ENCODE measurements at places on chromosomes 11 and 22.
A peak's percentile ranks its signal among the peaks of the same experiment; 100 is the strongest.

GRCh38 chr11:2451916-2452315, 7.1 kb downstream of the KCNQ1 start:
- DNase-seq: no peak

DNA sequence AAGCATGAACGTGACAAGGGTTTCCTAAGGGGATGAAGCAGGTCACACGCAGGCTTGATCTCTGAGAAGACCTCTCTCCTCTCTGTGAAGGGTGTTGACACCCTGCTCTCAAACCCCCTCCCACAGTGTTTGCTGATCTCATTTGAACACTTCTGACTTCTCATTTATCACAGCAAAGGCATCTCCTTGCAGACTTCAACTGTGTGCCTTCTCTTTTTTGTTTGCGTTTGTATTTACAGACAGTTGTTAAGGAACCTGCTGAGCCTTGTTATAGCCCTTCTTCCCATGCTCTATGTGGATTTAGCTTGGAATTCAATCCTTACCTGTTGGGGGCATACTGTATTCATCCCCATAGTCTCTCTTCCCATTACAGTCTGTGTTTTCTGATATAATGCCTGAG, 206.5 kb downstream of the NELL1 start:
- no peak for DNase-seq

DNA sequence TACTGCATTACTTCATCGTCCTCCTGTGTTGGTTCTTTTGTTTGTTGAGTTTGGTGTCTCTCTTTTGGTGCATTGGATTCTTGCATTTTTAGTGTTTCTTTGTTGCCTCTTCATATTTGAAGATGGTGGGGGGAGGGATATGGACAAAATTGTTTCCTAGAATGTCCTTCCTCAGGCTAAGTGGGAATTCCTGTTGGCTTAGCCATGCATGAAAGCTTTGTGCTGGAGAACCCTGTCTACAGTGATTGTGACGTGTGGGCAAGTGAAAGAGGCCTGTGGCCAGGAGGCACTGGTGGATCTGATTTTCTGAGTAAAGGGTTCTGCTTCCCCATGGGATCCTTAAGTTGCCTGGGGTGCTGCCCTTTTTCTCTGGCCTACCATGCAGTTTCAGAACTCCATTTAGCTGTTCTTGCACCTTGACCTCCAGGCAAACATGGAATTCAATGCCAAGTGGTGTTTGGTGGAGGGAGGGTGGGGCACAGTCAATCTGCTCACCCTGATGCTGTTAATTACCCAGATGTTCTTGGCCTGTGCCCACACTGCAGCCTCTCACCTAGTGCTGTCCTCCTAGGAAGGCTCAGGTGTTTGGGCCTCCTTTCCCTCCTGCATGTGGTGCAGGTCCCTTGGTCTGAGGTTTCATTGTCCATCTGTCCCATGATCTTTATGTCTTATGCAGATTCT, 46.3 kb upstream of the SLC22A12 start:
- DNase-seq: no peak

GRCh38 chr22:41367039-41367679, 14.6 kb upstream of the TEF start:
- peak; percentile 83 for DNase-seq

DNA sequence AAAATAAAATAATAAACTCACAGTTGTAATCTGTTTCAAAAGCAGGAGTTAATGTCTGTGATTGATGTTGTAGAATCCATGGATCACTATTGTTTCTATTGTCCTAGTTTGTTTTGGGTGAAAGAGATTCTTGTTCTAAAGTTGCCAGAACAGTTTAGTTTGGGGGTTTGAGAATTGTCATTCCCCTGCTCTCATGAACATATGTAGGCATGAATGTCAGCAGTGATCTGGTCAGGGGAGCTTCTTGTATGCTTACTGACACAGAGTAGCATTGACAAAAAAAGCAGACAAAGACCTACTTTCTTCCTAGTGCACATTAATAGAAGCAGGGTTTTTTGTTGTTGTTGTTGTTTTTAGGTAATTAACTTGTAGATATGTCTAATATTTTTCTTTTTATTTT, 38.6 kb downstream of the ARHGAP1 start:
- no peak for DNase-seq

DNA sequence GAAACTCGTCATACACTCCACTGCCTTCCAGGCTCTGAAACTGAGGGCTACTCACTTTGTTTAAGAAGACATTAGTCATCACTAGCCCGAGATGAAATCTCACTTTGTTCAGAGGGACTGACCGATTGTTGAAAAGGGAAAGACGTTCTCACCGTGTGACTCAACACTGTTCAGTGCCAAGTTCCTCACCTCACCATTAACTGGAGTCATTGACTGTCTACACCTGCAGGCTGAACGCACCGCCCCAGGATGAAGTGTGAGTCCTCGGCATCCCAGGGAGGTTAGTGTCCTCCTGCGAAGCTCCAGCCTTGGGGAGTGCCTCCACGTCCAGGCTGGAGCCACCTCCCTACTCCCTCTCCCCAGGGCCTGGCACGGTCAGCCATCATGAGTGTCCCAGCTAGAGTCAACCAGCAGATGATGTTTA, 30.4 kb downstream of the FADD start:
- DNase-seq: no peak

DNA sequence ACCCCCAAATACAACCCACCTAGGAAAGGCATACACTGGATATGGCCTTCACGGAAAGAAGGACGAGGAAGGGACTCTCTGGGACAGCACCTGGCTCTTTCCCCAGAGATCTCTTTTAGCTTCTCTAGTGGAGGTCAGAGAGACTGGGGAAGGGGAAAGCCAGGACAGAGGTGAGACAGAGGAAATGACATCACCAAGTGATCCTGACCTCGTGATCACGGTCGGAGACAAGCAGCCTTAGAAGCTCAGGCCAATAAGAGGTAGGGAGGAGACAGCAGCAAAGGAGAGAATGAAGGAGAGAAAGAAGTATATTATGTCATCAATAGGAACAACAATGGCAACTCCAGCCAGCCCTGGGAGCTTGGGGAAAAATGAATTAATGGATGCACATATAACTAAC, 15.4 kb upstream of the TMPRSS13 start:
- DNase-seq: no peak

GRCh38 chr22:25553131-25553530, 11.3 kb upstream of the GRK3 start:
- DNase-seq: no peak

- no peak for DNase-seq
These were observed 60.3 kb downstream of the IRAG1 start for GRCh38 chr11:10633261-10633660.

DNA sequence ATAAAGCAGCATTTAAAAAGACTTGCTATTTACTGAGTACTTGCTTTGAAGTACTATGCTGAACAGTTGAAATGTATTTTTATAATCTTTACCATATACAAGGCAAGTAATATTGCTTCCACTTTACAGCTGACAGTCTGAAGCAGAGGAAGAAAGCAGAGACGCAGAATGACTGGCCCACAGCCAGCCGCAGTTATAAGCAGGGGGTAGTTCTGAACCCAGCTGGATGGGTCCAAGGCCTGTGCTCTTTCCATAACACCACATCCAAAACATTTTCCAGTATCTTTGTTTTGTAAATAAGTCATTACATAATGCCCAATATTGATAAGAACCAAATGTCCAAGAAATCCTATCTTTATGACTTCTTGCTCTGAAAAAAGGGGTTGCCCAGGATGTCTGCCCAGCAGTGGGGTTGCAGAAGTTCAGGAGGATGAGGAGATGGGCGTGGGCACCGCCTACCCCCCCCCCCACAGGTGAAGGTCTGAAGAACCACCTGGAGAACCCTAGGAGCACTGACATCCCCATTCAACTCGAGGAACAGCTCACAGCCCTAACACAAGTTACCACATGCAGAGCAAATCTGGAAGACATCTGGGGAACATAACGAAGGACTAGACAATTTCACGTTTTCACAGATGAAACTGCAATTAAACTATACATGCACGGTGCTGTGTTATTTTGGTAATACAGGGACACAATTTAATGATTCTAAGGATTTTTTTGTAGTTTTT, 24.2 kb upstream of the YPEL1 start:
- DNase-seq: no peak

- no peak for DNase-seq
These were observed 39.6 kb downstream of the TSPAN18 start for GRCh38 chr11:44766112-44766971.

DNA sequence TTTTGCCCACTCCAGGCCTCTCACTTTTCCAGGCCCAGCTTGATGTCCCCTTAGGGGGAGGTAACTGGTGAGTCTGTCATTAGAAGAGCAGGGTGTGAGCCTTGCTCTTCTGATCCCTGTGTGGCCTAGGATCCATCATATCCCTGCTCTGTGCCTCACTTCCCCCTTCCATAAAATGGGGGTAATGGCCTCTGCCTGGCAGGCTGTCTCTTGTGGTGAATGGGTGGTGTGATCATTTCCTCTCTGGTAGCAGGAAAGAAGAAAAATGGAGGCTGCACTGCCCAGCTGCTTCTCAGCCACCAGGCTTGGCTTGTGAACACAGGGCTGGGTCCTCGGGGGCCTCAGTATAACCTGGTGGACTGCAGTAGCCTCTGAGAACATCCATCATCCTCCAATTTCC, 5.6 kb downstream of the ARHGEF17 start:
- no peak for DNase-seq

DNA sequence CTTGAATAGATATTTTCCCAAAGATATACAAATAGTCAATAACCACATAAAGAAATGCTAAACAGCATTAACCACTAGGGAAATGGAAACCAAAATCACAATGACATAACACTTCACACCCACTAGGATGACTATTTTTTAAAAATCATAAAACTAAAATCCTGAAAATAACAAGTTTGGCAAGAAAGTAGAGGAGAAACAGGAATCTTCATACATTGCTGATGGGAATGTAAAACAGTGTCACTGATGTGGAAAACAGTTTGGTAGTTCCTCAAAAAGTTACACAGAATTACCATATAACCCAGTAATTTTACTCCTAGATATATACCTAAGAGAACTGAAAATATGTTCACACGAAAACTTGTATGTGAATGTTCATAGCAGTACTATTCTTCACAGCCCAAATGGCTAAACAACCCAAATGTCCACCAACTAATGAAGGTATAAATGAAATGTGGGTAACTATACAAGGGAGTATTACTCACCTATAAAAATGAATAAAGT, 12.5 kb downstream of the PICALM start:
- DNase-seq: no peak

DNA sequence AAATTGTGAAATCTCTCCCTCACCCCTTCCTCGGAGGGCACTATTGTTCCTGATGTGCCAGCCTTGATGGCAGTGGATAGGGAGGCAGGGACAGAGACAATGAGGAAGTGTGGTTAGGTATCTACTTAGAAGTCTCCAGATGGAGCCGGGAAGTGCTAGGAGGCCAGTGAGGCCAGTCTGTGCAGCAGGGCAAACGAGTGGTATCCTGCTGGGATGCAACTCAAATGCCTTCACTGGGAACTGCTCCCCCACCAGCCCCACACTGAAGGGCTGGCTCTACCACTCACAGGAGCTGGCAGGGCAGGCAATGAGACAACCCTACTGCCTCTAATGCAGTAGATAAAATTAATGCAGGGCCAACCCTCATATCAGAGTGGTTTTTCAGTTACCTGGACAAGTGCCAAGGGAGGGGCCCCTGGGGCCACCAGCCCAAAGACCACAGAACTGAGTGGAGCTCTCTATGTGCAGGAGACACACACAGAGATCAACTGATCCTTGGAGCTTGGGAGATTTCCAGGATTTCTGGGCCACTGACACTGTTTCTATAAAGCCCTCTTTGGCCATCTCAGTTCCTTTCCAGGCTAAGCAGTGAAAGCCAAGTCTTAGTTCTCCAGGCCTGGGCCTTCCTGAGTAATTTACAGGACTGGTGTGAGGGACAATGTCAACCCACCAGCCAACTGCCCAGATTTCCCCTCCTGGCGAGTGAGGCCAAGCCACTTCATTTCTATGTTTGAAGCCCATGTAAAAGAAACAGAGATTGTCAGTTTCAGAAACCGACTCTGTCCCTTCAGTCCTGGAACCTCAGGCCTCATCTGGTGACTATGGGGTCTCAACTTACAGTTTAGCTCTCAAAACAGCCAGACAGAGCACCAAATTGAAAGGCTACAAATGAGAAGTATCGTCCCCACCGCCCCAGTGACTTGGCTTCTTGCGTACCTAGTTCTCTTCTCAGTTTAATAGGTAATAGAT, 4.1 kb downstream of the MIF start:
- no peak for DNase-seq

- DNase-seq: no peak
These were observed 951.3 kb upstream of the CHORDC1 start for GRCh38 chr11:91174193-91174592.

DNA sequence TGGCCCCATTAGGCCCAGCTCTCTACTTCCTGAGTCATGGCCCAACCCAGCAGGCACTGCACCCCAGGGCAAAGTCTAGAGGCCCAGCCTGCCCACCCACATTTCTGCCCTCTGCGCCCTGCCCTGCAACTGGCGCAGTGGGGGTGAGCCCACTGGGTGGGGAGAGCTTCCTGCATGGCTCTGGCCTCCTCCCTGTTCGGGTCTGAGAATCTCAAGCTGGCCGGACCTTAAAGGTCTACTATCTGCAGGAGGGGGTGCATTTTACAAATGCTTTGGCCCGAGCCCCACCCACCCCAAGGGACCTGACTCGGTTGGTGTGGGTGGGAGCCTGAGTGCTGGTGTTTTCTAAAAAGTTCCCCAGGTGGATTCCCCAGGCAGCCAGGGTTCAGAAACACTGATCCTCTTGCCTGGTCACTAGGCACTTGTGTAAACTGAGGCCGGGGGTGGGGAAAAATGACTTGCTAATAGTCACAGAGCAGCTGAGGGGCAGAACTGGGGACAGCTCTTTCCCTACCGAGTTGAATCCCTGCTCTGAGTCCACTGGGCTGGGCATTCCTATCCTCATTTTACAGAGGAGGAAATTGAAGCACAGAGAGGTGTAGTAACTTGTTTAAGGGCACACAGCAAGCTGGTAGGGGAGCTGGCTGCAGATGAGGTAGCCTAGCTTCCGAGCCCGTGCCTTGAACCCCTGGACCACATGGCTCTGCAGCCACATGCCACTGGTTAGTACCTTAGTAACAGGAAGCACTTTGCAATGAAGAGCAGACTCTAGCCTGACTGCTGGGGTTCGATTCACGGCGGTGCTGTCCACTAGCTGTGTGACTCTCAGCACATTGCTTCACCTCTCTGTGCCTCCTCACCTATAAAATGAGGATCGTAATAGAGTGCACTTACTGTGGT, 36.3 kb downstream of the CD82 start:
- no peak for DNase-seq

DNA sequence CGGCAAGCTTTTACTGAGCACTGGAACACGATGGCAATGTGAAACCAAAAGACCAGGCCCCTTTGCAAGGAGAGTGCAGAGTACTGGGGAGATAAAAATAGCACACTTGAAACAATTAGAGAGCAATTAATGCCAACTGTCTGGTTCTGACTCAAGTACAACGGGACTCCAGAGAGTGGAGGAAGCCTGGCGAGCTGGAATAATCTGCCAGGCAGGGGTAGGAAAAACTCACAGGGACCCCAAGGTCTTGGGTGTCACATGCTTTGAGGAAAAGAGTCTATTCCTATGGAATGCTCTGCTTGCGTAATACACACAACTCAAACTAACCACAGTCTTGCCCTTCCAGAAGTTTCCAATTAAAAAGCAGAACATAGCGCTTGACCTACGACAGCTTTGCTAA, 113.0 kb upstream of the CLMP start:
- peak; percentile 20 for DNase-seq
